Lower lobe of right lung (tissue), 2 donors: ENCODE measurements at places on chromosomes 5 and 9. TPM values are rescaled to one million over a fixed set of nuclear protein-coding genes. Genes with fewer than 3 reads are reported as not detected.

- DNase-seq, result no peak
Observed at GRCh38 chr9:18601956-18602355, 128.0 kb downstream of the ADAMTSL1 start.

GRCh38 chr5:154813736-154814135, 36.7 kb downstream of the FAXDC2 start:
- DNase-seq, result no peak

DNA sequence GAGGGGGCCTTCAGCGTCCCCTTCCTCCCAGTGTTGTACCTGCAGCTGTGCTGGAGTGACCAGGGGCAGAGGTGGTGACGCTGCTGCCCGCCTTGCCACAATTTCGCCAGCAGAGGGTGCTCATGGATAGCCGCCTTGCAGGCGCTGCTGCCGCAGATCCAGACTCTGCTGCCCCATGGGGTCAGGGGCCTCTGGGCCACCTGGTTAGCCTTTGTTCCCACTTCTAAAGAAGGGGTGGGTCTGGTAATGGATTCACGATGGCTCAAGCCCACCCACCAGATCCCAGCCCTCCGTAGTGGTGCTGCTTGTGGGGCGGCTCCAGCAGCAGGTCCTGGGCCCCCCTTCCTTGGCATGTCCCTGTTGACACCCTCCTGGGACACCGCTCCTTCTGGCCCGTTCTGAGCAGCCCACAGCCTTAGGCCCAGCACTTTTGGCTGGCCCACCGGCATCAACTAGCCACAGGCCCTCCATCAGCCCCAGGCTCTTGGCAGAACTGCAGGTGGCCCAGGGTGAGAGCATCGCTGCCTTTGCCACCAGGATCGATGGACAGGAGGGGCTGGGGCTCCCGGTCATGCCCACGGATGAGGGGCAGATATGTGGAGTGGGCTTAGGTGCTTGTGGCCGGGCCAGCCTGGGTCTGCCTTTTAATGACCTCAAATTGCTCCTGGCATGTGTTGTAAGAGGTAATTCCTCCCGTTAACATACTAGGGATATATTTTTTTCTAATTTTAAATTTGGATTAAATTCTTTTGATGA, 57.2 kb downstream of the COL5A1 start:
- peak; percentile 73 for DNase-seq

DNA sequence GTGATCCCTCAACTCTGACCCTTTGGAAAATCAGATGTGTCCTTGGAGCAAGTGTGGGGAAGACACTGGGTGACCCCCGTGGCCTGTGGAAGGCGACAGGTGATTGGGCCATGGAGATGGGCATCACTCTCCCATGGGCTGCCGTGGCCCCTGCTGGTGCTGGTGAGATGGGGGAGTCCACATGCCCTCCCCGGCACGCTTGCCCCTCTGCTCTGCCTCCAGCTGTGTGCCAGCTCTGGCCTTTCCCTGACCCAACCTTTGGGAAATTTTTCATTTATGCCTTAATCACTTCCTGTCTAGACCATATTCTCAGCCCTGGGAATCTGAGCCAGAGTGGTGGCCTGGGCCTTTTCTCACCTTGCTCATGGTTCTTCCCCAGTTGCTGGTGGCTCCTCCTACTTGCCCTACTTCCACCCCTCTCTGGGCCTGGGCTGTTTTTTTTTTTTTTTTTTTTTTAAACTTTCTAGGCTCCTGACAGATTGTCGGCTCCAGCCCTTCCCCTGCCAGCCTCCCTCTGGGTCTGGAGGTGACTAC, 56.6 kb downstream of the RGS3 start:
- DNase-seq, result no peak

DNA sequence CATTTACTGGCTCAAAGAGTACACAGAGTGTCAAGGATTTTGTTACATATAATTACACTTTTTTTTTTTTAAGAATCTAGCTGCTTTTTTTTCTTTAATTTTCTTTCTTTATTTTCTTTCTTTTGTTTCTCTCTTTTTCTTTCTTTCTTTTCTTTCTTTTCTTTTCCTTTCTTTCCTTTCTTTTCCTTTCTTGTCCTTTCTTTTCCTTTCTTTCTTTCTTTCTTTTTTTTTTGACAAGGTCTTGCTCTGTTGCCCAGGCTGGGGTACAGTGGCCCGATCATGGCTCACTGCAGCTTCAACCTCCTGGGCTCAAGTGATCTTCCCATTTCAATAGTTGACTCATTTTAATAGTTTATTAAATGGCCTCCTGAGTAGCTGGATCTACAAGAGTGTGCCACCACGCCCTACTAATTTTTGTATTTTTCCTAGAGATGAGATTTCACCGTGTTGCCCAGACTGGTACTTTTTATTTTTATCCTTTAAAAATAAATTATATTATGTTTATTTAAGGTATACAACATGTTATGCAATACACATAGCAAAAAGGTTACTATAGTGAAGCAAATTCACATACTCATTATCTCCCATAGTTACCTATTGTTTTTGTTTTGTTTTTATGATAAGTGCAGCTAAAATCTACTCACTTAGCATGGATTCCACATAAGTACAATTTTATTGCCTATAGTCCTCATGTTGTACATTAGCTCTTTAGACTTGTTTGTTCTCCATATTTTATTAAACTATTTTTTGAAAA, 381.5 kb upstream of the KLF4 start:
- no peak for DNase-seq

DNA sequence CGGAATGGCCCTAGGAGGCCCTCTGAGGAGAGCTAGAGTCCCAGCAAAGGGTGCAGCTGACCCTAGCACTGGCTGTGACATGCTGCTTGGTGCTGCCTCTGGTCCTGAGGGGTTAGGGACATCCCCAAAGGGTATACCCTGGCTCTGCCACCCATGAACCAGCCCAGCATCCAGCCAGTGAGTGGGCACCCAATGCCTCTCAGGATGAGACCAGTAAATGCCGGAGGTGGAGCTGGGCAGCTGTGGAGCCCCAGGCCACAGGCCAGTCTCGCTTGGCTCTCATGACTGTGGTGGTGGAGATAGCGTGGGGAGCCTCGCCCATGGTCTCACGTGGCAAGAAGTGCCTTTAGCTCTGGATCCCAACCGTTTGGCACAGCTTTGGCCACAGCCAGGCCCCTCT, 3.7 kb upstream of the CEL start:
- peak; percentile 20 for DNase-seq

Gene PCDHB13
- 2.9 TPM for total RNA-seq

Gene FOXD4
- total RNA-seq, result 0.32 TPM
